NCI-H1436 treated with DMSO at 0.1 percent for 48 hours (cell line): ENCODE measurements at places on chromosomes 1 and 21.
A peak's percentile ranks its signal among the peaks of the same experiment; 100 is the strongest.

- DNase-seq = no peak
Observed at GRCh38 chr1:173479649-173480048, 2.5 kb downstream of the PRDX6 start.

DNA sequence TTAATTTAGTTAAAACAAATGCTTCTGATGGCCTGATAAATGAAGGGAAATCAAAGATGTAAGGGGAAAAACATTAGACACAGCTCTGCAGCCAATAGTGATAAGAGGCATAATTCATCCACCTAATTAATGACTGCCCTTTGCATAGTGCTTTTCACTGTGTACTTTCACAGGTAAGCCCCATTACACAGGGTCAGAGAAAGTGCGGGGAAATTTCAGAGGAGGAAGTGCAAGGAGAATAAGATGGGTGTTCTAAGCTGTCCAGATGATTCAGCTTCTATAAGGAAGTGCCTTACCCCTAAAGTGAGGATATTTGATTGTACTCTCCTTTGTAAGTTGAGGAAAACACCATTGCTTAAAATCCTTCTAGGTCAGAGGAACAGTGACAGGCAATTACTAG, 88.0 kb downstream of the NR5A2 start:
- no peak for DNase-seq

DNA sequence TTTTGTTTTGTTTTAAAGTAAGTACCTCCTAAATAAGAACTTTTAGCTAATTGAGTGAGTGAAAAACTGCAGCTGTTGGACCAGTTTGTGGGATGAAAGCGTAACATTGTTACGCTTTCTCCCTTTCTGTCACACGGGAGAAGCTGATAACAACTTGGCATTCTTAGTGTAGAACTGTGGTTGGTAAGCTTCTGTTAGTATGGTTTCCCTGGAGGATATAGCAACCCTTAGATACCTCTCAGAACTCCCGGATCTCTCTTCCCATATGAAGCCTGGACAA, 98.2 kb downstream of the CACHD1 start:
- no peak for DNase-seq

DNA sequence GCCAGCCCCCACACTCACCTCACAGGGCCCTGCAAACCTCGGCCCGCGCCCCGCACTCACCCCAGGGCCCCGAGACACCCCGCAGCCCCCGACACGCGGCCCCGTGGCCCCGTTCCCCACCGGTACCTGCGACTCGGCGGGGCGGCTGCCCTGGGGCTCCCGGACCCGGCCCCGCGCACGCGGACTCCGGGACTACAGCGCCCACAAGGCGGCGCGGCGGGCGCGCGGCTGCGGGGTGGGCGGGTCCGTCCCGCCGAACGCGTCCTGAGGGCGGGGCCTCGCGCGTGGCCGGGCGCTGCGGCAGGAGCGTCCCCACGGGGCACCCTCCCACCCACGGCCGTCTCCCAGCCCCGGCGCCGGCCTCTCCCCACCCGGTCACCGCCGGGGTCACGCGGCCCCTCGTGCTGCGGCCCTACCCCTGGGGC, at the start of gene SLC19A1:
Gene SLC19A1 (minus strand): TSS at position 199 of the 425 bp plus-strand sequence. CDS start 4,481 bp downstream, outside the sequence.
- no peak for DNase-seq

- DNase-seq = no peak
Observed at GRCh38 chr1:156129687-156130577, 15.4 kb downstream of the LMNA start.

DNA sequence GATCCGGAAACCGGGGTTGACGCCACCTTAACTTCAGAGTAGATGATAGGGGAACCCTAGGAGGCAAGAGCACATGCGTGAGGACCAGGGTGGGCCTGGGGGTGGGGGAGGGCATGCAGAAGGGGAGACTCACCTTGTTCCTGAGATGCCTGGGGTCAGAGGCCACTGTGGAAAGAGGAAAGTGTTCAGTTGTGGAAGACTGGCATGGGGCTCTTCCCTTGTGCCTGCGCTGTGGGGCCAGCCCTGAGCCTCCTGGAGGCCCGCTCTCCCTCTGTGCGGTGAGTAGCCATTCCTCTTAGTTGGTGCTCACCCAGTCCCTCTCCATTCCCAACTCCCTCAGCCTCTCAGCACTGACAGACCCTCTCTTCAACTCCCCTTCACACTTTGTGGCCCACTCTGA, 36.6 kb downstream of the FCRL5 start:
- no peak for DNase-seq

GRCh38 chr1:229033480-229033879, 237.4 kb upstream of the RAB4A start:
- DNase-seq = no peak

DNA sequence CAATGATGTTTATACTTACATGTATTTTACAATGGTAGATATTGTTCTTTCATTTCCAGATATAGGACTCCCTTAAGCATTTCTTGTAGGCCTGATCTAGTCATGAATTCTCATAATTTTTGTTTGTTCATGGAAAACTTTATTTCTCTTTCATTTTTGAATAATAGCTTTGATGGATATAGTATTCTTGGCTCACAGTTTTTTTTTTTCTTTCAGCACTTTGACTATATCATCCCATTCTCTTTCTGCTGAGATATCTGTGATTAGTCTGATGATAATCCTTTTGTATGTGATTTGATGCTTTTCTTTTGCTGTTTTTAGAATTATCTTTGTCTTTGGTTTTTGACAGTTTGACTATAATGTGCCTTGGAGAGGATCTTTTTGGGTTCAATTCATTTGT, 24.1 kb upstream of the CHODL start:
- no peak for DNase-seq

- no peak for DNase-seq
Observed at GRCh38 chr1:71232786-71233185, 152.0 kb upstream of the ZRANB2 start.

GRCh38 chr1:84726593-84727499, 36.6 kb upstream of the SSX2IP start:
- DNase-seq = no peak

DNA sequence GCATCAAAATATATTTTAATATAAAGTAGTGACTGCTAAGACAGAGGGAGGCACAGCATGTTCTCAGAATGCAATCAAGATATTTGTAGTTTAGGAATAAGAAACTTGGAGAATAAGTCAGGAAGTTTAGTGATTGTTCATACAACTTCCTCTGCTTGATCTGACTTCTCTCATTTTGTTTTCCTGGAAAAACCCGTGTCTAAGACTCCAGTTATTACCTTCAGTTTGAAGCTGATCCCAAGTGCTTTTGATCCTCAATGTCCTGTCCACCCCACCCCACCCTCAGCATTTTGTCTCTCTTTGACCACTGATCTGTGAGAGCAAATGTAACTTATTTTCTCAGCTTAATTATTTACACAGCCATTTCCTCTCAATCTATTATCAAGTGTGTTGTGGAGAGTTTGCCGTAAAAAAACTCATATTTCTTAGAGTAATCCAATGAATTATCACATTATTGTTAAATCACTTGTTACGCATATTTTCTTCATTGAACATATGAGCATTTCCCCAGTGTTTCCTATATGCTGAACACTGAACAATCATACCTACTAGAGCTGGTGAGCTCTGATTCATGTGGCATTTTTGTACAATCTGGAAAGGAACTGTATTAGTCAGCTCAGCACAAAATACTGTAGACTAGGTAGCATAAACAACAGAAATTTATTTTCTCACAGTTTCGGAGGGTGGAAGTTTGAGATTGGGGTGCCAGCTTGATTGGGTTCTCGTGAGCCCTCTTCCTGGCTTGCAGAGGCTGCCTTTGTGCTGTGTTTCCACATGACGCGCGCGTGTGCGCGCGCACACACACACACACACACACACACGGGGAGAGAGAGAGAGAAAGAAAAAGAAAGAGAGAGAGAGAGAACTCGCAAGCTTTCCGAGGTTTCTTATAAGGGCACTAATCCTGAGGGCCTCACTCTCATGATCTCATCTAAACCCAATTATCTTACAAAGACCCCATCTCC, 65.5 kb upstream of the DPYD start:
- DNase-seq = no peak

DNA sequence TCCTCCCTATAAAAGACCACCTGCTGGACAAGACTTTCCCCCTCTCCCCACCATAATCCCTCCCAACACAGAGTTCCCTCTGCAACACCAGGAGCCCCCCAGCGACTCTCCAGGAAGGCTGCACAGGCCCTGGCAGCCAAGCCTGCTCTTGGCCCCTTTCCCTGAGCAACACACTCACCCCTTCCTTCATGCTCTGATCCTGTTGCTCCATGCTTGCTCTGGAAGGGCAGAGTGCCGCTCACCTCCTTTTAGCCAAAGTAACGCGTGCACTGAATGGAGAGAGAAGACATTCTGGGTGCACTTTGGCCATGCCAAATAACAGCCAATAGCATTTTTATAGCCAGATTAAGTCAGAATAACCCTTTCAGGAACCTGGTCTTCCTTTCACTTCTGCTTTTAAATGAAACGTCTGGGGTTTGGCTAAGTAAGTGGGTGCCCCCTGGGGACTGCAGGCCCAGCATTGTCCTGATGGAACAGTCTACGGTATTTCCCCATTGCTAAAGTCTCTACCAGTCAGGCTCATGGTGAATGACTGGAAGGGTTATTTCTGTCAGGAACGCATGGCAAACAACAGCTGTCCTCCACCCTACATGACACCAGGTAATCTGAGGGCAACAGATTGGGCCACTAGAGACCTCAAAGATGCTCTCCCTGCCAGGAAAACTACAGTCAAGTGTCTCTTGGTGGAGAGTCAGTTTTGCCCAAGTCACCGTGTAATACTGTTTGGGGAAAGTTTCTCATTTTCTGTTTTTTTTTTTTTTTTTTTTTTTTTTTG, at the start of gene SLC2A5:
Gene SLC2A5 (minus strand): TSS at position 310 of the 775 bp plus-strand sequence. CDS start 99 bp downstream, at position 211.
- no peak for DNase-seq

GRCh38 chr1:101898137-101898536, 98.6 kb downstream of the OLFM3 start:
- no peak for DNase-seq

DNA sequence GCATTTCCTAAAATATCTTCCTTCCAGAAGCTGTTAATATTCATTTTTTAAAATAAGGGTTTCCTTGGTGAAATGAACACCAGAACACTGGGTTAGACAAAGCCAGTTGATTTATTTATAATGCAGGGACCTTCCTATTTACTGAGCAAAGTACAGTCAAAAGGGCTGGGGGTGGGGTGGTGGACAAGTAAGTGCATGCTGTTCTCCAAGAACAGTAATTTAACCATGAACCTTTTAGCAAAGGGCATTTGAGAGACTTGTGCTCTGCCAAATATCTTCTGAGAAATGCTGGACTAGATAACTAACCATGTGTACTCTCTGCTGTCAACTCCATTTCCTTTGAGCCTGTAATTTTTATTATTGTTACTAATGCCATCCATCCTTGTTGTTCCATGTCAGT, 100.2 kb downstream of the OMA1 start:
- no peak for DNase-seq

- DNase-seq = no peak
Observed at GRCh38 chr1:7922301-7922700, 18.3 kb downstream of the TNFRSF9 start.

DNA sequence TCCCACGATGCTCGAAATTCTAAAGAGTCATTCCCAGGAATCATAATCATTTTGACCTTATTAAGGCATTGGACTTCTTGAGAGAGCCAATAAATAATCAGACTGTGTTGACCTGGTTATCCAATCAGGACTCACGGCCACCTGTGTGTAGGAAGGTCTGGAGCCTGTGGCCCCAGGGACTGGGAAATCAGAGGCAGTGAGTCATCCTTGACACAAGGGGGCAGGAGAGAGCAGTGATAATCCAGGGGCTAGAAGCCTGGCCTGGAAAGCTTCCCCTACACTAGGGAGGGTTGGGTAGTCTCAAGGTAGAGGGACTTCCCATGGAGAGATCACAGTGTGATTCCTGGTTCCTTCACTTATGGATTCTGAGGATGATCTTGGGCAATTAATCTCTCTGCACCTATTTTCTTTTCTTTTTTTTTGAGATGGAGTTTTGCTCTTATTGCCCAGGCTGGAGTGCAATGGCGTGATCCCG, 4.7 kb downstream of the MR1 start:
- peak; percentile 17 for DNase-seq

- DNase-seq = no peak
Observed at GRCh38 chr1:50705699-50706098, 254.4 kb downstream of the FAF1 start.

GRCh38 chr1:67632811-67633655, 52.0 kb upstream of the GADD45A start:
- DNase-seq = no peak
